Cardiac fibroblast (primary cell): ENCODE measurements at places on chromosomes 7 and 10.
A peak's percentile ranks its signal among the peaks of the same experiment; 100 is the strongest.

- DNase-seq, result no peak
Observed at GRCh38 chr7:32221056-32221455, 150.8 kb upstream of the PDE1C start.

DNA sequence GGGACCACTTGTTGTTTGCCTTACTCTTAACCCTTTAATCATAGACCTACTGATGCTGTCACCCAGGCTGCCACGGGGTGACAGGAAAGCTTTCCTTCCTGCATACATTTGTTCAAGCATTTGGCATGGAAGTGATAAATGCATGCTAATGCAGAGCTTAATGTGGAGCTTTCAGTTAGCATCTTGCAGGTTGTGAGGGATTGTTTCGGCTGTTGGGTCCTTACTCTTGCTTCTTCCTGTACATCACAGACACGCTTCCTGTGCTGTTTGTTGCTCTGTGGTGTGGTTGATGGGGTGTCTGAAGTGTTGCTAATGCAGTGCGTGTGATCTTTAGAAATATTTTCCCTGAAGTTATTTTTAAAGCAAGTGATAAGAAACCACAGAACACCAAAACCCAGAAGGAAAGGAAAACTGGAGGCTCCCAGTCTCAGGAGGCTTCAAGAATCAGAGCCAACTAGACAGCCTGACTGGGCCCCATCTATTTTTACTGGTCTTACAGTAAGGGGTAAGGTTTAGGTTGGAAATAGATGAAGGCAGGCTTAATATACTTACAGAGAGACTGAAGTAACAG, 143.1 kb downstream of the CHN2 start:
- DNase-seq, result peak; percentile 83

GRCh38 chr10:60309371-60309770, 80.3 kb downstream of the ANK3 start:
- DNase-seq, result no peak

DNA sequence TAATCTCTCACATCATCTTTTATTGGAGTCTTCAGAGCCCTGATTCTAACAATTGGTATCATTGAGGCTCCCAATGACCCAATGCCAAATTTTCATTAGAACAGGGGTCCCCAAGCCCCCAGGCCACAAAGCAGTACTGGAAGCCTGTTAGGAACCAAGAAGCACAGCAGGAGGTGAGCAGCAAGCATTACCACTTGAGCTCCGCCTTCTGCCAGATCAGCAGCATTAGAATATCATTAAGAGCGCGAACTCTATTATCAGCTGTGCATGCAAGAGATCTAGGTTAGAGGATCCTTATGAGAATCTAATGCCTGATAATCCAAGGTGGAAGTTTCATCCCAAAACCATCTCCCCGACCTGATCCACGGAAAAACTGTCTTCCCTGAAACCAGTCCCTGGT, 23.1 kb downstream of the KIF5B start:
- DNase-seq, result no peak

- DNase-seq, result no peak
Observed at GRCh38 chr7:33674804-33675411, 230.4 kb upstream of the BMPER start.

GRCh38 chr10:132565516-132566209, 28.1 kb downstream of the INPP5A start:
- DNase-seq, result no peak

DNA sequence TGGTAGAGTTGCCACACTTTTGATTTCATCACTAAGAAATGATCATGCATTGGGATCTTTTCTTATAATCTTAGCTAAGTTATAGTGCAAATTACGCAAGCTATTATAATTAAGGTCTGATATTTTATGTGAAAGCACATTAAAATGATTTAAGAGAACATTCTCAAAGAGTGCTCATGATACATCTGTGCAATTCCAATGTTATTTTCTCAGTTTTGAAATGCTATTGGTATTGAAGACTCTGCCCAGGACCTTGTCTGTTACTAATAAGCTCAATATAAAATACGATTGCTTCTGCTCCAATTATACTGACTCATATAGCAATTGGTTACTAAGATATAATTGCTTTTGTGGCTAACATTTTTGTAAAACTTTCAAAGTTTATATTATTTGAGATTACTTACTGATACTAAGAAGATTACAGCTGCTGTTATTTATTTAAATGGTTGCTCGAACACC, 180.9 kb downstream of the ADAM12 start:
- DNase-seq, result no peak

- peak; percentile 75 for DNase-seq
Observed at GRCh38 chr10:18157881-18158280, 17.7 kb downstream of the CACNB2 start.

- no peak for DNase-seq
Observed at GRCh38 chr7:140451716-140452115, 27.6 kb downstream of the MKRN1 start.

DNA sequence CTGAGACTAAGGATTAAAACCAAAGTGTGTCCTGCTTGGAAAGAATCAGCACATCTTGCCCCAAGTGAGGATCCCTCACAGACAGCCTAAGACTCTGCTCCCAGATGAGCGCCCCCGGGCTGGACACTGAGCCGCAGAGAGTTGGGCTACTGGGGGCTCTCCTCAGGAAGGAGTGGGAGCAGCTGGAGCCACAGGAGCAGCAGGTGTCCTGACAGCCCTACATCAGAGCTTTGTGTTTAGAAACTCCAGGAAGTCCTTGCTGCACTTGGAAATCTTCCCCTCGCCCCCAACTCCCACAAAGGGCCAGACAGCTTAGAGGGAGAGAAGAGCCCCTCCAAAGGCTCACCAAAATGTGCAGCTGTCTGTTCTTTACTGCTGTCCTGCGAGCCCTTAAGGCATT, 172.2 kb downstream of the HERPUD2 start:
- DNase-seq, result no peak

DNA sequence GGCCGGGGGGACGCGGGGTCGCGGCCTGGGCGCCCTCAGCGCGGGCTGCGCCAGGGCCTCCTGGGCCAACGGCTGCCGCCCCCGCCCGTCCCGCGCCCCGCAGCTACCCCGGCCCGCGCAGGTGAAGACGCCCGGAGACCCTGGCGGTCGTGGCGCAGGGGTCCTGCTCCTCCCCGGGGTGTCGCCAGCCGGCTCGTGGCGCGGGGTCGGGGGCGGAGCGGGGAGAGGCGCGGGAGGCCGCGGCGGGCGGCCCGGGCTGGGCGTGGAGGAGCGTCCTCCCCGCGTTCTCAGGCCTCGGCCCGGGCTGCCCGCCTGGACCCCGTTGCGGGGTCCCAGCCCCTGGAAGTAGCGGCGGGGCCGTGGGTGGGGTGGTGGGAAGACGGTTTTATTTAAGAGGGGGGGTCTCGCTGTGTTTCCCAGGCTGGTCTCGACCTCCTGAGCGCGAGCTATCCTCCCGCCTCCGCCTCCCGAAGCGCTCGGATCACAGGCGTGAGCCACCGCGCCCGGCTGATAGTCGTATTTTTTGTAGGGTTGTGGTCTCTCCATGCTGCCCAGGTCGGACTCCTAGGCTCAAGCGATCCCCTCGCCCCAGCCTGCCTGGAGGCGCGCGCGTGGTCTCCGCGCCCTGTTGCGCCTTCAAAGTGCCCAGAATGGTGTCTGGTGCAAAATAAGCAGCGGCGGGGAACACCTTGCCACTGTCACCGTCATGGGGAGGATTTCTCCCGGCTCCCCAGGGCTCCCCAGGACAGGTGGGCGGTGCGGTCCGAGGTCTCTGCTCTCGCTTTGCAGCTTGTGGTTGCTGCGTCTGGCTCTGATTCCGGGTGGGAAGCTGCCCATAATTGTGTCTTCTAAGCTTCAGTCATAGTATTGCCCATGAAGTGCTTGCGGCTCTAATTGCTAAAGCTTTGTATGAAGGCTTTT, 15.3 kb upstream of the SUN1 start:
- DNase-seq, result peak; percentile 20

DNA sequence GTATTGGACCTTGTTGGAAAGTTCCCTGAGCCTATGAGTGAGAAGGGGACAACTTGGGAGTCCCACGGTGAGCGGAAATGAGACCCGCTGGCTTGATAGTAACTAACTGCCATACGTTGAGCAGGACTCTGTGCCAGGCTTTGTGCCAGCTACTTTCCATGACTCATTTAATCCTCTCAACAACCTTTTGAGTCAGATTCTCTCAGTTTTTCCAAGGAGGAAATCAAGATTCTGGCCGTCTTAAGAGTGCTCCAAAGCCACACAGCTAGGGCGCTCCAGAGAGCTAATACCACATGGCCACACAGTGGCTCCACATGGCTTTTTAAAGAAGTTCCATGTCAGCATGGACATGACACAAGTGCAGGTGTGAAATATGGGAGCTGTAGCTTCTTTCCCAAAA, 55.7 kb downstream of the NOD1 start:
- DNase-seq, result peak; percentile 60

DNA sequence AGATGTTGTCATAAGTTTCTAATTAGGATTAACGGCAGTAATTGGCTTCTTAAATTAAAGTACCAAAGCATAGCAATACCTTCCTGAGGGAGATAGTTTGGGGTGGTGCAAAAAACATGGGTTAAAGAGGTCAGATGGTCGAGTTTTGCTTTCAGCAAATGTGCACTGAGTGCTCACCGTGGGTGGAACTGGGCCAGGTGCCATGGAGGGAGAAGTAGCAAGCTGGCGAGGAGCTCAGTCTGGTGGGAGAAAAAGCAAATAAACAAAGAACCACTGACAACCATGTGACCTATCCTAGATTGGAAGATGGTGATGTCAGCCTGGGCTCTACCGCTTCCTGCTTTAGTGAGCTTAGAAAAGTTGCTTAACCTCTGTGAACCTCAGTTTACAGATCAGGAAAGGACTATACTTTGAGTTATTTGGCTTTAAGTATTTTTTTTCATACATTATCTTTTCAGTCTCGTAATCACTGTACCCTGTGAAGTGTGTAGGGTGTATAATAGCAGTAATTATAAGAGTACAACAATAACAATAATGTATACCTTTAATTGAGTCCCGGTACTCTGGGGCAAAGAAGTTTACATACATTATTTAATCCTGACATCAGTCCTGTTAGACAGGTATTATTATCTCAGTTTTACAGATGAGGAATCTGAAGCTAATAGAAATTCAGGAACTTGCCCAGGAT, 69.0 kb upstream of the PDCD4 start:
- DNase-seq, result peak; percentile 73

- peak; percentile 19 for DNase-seq
Observed at GRCh38 chr7:26500749-26501352, 209.2 kb downstream of the SNX10 start.

- DNase-seq, result no peak
Observed at GRCh38 chr7:25895792-25896171, 256.2 kb upstream of the NFE2L3 start.

- no peak for DNase-seq
Observed at GRCh38 chr10:78658645-78659597, 409.8 kb upstream of the ZMIZ1 start.

- DNase-seq, result peak; percentile 22
Observed at GRCh38 chr10:87921931-87922688, 58.7 kb downstream of the PTEN start.

GRCh38 chr10:79021948-79022499, 46.7 kb upstream of the ZMIZ1 start:
- no peak for DNase-seq

DNA sequence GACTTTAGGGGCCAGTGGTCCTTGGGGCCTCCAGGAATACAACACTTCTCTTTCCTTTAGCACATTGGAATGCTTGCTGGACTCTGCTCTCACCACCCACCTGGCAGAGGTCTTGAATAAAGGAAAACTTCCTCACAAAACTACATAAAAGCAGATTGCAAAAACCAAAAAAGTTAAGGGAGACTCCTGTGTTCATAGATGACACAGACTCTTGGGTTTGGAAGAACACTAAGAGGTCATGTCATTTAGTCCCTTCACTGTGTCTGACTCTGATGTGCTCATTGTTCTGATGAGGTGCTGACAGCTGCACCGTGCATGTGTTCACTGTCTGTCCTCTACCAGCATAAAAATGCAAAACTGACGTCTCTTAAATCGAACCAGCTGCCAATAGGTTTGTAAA, 11.4 kb downstream of the BLNK start:
- no peak for DNase-seq

- DNase-seq, result no peak
Observed at GRCh38 chr10:17506856-17507471, 52.6 kb upstream of the ST8SIA6 start.
